Daoy (cell line): ENCODE measurements at places on chromosomes 11 and 22.

GRCh38 chr22:32811788-32812545, 10.5 kb downstream of the TIMP3 start:
- no peak for DNase-seq

DNA sequence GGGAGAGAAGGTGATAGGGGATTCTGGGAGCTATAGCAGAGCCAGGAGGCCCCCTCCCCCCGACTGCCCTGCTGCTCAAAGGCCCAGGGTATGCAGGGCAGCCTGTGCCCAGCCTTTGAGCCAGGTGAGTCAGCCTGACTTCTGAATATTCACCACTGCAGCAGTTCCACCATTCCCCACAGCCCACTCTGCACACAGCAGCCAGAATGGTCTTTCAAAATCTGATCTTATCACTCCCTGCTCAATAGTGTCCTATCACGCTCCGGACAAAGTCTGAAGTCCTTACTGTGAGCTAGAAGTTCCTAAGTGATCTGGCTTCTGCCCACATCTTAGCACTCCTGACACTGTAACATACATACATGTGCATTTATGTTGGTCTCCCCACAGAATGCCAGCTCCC, 111.7 kb downstream of the BUD13 start:
- DNase-seq: no peak

DNA sequence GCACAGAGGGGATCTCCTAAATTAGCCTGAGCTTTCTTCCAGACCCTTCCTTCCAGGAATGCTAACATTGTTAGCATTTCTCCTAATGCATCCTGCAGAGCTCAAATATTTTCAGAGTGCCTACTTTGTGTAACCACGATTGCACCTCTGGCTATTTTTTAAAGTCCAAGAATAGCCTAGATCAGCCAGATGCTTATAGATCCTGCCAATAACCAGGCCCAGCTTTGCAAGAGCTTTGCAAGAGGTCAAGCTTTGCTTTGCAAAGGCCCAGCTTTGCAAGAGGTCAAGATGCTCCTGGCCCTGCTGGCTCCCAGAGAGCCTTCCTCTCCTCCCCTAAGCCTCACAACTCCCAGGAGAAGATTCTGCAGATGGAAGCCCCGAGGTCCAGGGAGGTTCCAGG, 491.9 kb downstream of the MN1 start:
- no peak for DNase-seq

- DNase-seq: no peak
These were observed 113.0 kb downstream of the CTTN start for GRCh38 chr11:70511345-70511744.

- no peak for DNase-seq
These were observed 1477.9 kb downstream of the TBC1D22A start for GRCh38 chr22:48240148-48240934.

DNA sequence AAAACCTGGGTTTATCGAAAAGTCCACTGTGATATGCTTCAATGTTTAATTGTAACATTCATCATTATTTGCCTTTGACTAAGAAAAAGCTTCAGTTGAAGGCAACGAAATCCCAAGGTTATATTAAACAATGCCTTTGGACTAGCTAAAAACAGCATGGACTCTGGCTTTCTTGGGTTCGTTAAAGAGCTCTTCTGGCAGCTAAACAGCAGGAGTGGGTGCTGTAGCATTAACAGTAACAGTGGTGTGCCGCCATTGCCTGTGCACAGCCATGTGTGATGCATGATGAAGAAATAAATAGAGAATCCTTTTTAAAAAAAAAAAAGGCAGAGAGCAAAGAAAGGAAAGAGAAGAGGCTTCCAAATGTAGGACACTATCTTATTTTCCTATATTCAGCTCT, 406.6 kb upstream of the FAT3 start:
- DNase-seq: no peak
